ENCODE measurements at places on chromosomes 6 and 20.

GRCh38 chr6:145547594-145548335, 187.6 kb downstream of the EPM2A start:
- H3K4me3 ChIP-seq = no peak overlapping the region
- no peaks in the 10 kb centered on the region for H3K36me3 ChIP-seq
- no peak overlapping the region for H3K27ac ChIP-seq
- DNase-seq = no peak
- H3K4me1 ChIP-seq = no peaks in the 10 kb centered on the region

DNA sequence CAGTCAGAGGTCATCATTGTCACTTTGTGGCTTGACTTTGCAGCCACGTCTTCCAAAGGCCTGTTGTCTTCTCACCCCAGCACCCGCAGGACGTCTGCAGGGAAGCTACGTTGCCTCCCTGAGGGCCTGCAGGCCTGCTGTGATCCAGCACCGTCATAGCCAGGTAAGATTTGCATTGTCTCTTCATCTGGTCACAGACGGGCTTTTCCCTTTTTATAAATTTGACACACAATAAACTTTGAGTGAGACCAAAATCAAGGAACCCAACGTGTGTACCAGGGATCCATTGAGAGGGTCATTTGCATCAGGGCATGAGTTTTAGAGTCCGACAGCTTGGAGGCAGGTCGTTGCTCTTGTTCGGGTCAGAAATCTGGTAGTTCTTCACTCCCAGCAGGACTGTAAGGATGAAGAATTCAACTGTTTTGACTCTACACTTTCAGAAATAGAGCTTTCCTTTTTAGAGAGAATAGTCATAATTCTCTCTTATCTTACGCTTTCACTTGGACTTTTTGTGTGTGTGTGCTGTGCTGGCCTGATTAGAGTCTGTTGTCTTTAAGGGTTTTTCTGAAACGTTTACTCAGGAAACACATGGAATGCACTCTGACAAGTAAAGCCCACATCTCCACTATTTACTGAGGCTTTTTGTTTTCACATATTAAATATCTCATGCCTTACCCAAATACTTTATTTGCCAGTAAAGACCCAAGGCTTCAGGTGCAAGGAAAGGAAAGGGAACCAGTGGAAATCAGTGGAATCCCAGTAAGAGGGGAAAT, 177.2 kb upstream of the TAB2 start:
- DNase-seq = peak; percentile 62
- H3K27me3 ChIP-seq = no peaks in the 10 kb centered on the region
- H3K27ac ChIP-seq = peak overlapping the region; percentile 100
- H3K4me1 ChIP-seq = peaks cover 64% of the 10 kb centered on the region

DNA sequence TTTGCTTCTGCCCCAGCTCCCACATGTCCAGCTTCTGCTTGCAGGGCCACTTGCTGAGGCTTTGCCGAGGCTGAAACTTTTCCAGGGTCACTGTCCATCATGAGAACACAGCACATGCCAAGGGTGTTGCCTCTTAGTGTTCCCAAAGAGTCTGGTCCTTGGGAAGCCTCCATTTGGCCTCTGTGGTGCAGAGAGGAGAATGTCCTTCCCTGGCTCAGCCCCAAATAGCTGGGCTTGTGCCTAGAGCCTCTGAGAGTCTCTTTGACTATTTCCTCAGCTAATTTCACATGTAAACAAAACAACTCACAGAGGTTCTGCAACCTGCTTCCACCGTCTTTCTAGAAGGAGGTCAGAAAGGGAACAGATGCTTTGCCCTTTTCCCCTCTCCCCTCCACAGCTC, 40.4 kb upstream of the RAB23 start:
- no peak overlapping the region for H3K4me3 ChIP-seq
- peaks cover 8% of the 10 kb centered on the region for H3K4me1 ChIP-seq
- H3K27ac ChIP-seq = no peak overlapping the region
- H3K27me3 ChIP-seq = no peaks in the 10 kb centered on the region
- H3K36me3 ChIP-seq = no peaks in the 10 kb centered on the region

DNA sequence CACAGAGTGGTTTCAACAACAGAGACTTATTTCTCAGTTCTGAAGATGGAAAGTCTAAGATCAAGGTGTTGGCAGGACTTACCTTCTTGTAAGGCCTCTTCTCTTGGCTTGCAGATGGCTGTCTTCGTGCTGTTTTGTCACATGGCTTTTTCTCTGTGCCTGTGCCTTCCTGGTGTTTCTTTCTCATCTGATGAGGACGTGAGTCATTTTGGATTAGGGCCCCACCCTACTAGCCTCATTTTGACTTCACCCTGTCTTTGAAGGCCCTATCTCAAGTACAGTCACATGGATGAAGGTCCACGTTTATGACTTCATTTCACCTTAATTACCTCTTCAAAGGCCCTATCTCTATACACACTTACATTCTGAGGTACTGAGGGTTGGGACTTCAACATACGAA, 41.4 kb upstream of the LAMA2 start:
- H3K36me3 ChIP-seq = no peaks in the 10 kb centered on the region
- H3K27me3 ChIP-seq = no peaks in the 10 kb centered on the region
- no peak for DNase-seq

DNA sequence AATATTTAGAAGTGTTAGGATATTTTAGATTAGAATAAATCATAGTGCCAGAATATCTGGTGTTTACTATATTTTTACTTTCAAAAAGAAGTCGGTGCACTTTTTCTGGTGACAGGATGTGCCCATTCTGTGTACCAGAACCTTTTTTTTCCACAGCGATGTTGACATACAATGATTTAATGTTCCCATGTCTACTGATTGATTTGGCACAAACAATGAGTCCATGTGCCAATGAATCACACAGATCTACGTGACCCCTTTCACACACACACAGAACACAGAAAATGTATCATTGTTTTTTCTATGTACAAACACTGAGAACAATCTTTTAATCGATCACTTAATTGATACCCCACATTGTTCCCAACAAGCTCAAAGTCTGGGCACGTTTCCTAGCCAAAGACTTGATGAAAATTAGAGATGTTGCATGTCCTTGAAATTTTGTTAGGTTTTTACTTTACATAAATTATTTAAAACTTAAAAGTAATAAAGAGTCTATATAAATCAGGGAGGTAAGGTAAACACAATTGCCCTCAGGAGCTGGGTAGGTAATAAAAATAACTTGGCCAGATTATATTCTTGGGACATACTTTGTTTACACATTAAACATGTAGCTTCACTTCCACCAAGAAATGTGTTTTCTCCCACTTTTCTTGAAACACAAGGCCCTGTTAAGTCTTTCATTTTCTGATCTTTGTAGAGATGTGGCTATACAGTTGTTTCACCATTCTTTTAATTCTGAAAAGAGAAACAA, 36.4 kb upstream of the SOX4 start:
- peaks cover 2% of the 10 kb centered on the region for H3K27me3 ChIP-seq
- no peaks in the 10 kb centered on the region for H3K36me3 ChIP-seq
- no peak overlapping the region for H3K27ac ChIP-seq
- no peak overlapping the region for H3K4me3 ChIP-seq
- DNase-seq = no peak
- no peaks in the 10 kb centered on the region for H3K4me1 ChIP-seq

- peaks cover 37% of the 10 kb centered on the region for H3K36me3 ChIP-seq
- H3K27ac ChIP-seq = no peak overlapping the region
- H3K4me3 ChIP-seq = no peak overlapping the region
- peaks cover 78% of the 10 kb centered on the region for H3K4me1 ChIP-seq
Observed at GRCh38 chr6:149347067-149347466, 29.6 kb downstream of the TAB2 start.

GRCh38 chr6:138204792-138205384, 13.4 kb downstream of the PBOV1 start:
- H3K4me3 ChIP-seq = no peak overlapping the region
- no peak for DNase-seq
- H3K4me1 ChIP-seq = no peaks in the 10 kb centered on the region
- H3K27me3 ChIP-seq = peaks cover 19% of the 10 kb centered on the region

- no peak overlapping the region for H3K27ac ChIP-seq
- no peak overlapping the region for H3K4me3 ChIP-seq
- no peaks in the 10 kb centered on the region for H3K36me3 ChIP-seq
- no peak for DNase-seq
- H3K4me1 ChIP-seq = peaks cover 7% of the 10 kb centered on the region
- H3K27me3 ChIP-seq = peaks cover 2% of the 10 kb centered on the region
Observed at GRCh38 chr6:89007209-89008000, 44.0 kb upstream of the RNGTT start.

- DNase-seq = no peak
- H3K27ac ChIP-seq = no peak overlapping the region
- H3K4me3 ChIP-seq = no peak overlapping the region
- H3K27me3 ChIP-seq = no peaks in the 10 kb centered on the region
- no peaks in the 10 kb centered on the region for H3K36me3 ChIP-seq
- H3K4me1 ChIP-seq = no peaks in the 10 kb centered on the region
Observed at GRCh38 chr6:107185391-107185970, 70.2 kb upstream of the BEND3 start.

DNA sequence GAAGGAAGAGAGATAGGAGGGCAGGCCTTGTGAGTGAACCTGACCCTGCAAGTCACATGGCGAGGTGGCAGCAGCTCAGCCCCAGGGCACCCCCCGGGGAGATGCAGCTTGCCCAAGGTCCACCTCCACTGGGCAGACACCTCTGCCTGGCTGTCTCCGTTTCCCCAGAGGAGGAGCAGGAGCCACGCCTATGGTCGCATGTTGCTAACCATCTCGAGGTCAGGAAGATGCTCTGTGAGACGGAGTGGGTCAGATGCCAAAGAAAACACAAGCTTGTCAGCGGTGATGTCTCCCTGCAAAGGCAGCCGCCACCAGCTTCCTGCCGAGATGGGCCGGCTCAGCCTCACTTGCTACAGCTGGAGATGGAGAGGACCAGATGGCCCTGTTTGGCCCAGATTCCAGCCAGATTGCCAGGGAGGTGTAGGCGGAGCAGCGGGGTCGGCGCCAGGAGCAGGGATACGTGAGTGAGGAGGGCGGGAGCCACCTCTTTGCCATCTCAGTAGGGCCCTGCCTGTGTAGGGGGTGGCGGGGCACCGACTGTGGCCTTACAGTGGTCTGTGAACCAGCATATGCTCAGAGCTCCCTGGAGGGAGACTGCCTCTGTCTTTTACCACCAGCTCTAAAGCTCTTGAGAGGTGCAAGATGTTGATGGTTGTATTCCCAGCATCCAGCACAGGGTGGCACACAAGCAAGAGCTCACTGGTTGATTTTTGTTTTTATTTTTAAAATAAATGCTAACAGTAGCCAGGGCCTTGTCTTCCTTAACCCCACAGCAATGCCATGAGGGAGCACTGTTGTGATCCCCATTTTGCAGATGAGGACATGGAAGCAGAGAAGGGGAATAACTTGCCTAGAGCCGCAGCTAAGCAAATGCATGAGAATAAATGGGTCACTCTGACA, 42.9 kb upstream of the FAM83D start:
- no peak for DNase-seq
- peaks cover 60% of the 10 kb centered on the region for H3K4me1 ChIP-seq
- H3K27ac ChIP-seq = peak overlapping the region; percentile 91
- H3K36me3 ChIP-seq = peaks cover 38% of the 10 kb centered on the region
- H3K27me3 ChIP-seq = no peaks in the 10 kb centered on the region

- no peak overlapping the region for H3K4me3 ChIP-seq
- no peaks in the 10 kb centered on the region for H3K4me1 ChIP-seq
- no peaks in the 10 kb centered on the region for H3K27me3 ChIP-seq
- DNase-seq = no peak
- H3K27ac ChIP-seq = no peak overlapping the region
Observed at GRCh38 chr6:159490298-159490937, 202.6 kb downstream of the SOD2 start.

- H3K36me3 ChIP-seq = peaks cover 1% of the 10 kb centered on the region
- peak overlapping the region; percentile 47 for H3K4me3 ChIP-seq
- no peak for DNase-seq
- H3K27me3 ChIP-seq = peaks cover 2% of the 10 kb centered on the region
Observed at GRCh38 chr6:107061125-107062020, 33.4 kb downstream of the MTRES1 start.

GRCh38 chr20:19888269-19888671, 128.9 kb upstream of the NAA20 start:
- no peak for DNase-seq
- no peak overlapping the region for H3K4me3 ChIP-seq
- no peaks in the 10 kb centered on the region for H3K36me3 ChIP-seq
- no peak overlapping the region for H3K27ac ChIP-seq
- H3K27me3 ChIP-seq = peaks cover 6% of the 10 kb centered on the region
- H3K4me1 ChIP-seq = no peaks in the 10 kb centered on the region

- H3K27ac ChIP-seq = no peak overlapping the region
- no peaks in the 10 kb centered on the region for H3K36me3 ChIP-seq
- no peak for DNase-seq
- no peak overlapping the region for H3K4me3 ChIP-seq
Observed at GRCh38 chr20:38700141-38700540, 24.1 kb upstream of the SLC32A1 start.

- no peaks in the 10 kb centered on the region for H3K4me1 ChIP-seq
- H3K36me3 ChIP-seq = no peaks in the 10 kb centered on the region
- no peak for DNase-seq
- no peak overlapping the region for H3K27ac ChIP-seq
- H3K4me3 ChIP-seq = no peak overlapping the region
Observed at GRCh38 chr6:121093928-121094327, 240.4 kb downstream of the TBC1D32 start.

GRCh38 chr20:35279533-35280174, 1.7 kb upstream of the MMP24OS start:
- no peak overlapping the region for H3K4me3 ChIP-seq
- H3K27ac ChIP-seq = peak overlapping the region; percentile 62

GRCh38 chr20:33919653-33920052, 74.1 kb upstream of the RALY start:
- DNase-seq = no peak
- H3K4me3 ChIP-seq = no peak overlapping the region
- H3K36me3 ChIP-seq = no peaks in the 10 kb centered on the region
- H3K27ac ChIP-seq = no peak overlapping the region

GRCh38 chr6:139240161-139241010, 51.4 kb downstream of the TXLNB start:
- H3K36me3 ChIP-seq = peaks cover 6% of the 10 kb centered on the region
- peaks cover 11% of the 10 kb centered on the region for H3K4me1 ChIP-seq
- peaks cover 2% of the 10 kb centered on the region for H3K27me3 ChIP-seq
- DNase-seq = no peak
- no peak overlapping the region for H3K4me3 ChIP-seq

DNA sequence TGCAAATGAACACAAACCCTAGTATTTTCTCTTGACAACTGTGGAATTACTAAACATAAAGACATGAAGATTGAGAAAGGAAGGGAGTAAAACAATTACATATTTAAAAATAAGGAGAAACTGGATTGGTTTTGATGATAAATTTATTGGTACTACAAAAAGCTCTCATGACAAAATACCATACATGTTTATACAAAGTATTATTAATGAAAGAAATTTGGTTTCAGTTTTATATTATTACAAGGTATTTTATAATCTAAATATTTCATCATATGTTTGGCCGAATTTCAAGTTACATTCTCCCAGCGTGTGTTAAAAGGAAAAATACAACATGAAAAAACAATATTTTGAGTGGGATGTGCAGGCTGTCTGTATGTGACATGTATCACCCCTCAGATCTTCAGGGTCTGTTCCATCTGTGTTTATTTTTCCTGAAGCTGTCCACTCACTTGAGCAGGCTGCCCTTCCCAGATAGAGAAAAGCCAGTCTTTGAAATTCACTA, 568.4 kb downstream of the NKAIN2 start:
- H3K4me1 ChIP-seq = no peaks in the 10 kb centered on the region
- no peak overlapping the region for H3K27ac ChIP-seq
- no peaks in the 10 kb centered on the region for H3K27me3 ChIP-seq
